Activated CD8-positive, alpha-beta memory T cell treated with anti-CD3 and anti-CD28 coated beads for 1 hour (primary cell): ENCODE measurements at places on chromosomes 12 and 14.

GRCh38 chr14:77342726-77343397 lies 22.0 kb downstream of the GSTZ1 start:
- DNase-seq: no peak

GRCh38 chr14:96082420-96083300 lies 43.5 kb downstream of the C14orf132 start:
- no peak for DNase-seq

GRCh38 chr12:131087302-131087818 lies 133.7 kb downstream of the ADGRD1 start:
- DNase-seq: no peak

GRCh38 chr12:10957741-10958140 lies 18.7 kb upstream of the TAS2R14 start:
- no peak for DNase-seq

DNA sequence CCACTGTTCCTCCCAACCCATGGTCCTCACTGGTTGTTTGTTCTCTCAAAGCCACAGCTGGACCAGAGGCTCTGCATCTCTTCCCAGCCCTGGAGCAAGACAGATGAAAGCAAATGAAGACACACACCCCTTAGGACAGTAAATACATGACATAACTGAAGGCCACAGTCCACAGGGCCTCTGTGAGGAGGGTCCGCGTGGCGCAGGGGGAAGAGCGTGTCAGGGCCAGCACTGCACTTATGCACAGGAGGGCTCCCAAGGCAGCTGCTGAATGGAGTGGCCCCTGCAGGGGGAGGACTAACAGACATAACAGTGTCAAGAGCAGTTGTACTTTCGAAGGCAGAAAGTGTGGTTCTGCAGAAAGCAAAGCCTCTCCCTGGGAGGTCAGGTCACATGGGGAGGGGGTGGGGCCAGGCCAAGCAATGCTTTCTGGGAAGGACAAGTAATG lies 79.9 kb downstream of the CHGA start:
- no peak for DNase-seq

- DNase-seq: no peak
Observed at GRCh38 chr14:89747126-89747525, 207.4 kb downstream of the EFCAB11 start.

- no peak for DNase-seq
Observed at GRCh38 chr14:36214476-36215216, 38.1 kb upstream of the PTCSC3 start.

DNA sequence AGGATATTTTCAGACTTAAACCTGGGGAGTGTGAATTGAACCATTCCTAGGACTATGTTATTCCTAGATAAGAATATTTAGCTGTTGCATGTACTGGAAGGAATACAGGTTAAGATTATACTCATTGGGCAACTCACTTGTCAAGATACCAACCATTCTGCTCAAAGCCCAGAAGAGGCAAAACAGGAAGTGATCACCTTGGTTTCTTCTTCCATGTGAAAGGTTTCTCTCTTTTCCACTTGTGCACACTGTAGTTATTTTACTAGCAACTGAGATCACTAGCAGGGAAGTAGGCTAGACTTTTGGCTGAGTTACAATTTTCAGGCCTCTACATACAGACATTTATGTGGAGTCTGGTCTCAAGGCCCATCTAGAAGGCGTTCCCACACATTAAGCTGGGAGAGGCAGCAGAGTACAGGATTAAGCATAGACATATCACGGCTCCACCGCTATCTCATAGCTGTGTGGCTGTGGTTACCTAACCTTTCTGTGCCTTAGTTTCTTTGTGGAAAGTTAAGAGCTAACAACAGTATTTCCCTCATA lies 83.9 kb upstream of the FERMT2 start:
- DNase-seq: no peak

- DNase-seq: no peak
Observed at GRCh38 chr12:52798671-52799504, 3.0 kb upstream of the KRT3 start.

GRCh38 chr14:100108042-100108825 lies 43.0 kb downstream of the EVL start:
- DNase-seq: peak; percentile 82

- no peak for DNase-seq
Observed at GRCh38 chr14:96176811-96177211, 27.8 kb upstream of the BDKRB2 start.

GRCh38 chr12:131795690-131796410 lies 32.3 kb upstream of the MMP17 start:
- DNase-seq: no peak

DNA sequence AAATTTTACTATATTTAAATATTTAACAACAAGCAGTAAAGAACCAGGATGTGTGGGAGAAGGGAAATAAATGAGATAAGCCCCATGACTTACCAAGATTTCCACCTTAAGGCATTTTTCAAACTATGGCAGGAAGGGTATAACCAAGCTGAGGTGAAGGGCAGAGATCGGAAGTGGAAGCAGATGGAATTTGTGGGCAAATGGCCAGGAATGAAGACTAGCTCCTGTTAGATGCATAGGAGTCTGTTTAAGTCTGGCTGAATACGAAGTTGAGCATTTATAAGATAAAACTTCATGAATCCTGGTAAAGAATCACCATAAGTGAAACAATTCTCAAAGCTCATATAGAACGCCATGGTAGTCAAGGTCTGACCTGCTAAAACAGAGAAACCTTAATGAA lies 163.5 kb downstream of the DIO2 start:
- no peak for DNase-seq

DNA sequence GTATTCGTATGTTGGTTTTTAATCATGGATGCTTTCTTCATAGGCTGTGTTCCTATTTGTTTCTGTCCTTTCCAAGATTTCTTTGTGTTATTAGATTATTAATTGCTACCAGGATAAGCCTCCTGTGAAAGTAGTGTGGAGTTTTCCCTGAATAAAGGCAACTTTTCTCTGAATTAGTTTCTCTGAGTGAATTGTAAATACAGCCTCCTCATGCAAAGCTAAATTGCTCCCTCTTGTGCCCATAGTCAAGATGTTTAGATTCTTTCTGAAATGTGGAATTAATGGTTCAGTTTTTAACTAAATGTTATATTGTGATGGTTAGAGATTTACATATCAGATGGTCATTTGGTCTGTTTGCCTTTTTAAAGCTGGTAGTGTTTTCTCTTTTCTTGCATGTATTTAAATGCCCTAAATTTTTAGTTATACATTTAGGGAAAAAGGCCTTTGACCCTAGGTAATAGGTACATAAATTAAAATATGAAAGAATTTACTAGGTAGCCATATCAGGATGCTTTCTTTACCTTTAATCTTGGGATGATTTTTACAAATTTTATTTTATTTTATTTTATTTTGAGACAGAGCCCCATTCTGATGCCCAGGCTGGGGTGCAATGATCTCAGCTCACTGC lies 8.9 kb downstream of the APAF1 start:
- no peak for DNase-seq

- DNase-seq: no peak
Observed at GRCh38 chr12:108547686-108548085, 13.3 kb downstream of the SART3 start.

DNA sequence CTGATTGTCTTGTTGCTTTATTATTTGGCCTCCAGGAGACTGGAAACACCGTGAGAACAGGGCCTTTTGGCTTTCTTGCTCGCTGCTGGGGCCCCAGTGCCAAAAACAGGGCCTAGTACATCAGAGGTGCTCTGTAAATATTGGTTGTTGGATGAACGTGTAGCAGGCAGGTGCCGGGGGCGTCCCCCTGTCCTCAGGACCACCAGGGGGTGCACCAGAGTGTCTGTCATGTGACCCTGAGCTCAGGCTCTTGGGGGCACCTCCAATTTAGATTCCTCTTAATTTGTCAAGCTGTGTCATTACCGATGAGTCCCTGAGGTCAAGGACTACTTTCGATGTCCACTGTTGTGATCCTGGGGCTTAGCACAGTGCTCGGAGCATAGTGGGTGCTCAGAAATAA lies 87.1 kb downstream of the ACACB start:
- no peak for DNase-seq

DNA sequence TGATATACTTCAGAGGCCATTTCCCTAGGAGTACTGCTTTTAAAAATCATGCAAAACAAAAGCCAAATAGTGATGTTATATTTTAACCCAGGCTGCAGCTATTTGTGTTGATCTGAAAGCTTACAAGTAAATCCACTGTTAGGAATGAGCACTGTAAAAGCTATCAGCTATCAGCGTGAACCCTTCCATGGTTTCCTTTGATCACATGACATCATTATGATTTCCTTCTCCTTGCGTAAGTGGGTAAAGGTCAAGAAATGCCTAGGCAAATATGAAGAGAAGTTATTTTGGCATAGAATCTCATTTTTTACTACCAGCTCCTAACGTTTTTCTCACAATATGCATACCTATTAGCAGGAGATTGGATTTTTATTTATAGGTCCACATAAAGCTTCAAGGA lies 48.6 kb upstream of the CATSPERB start:
- no peak for DNase-seq

DNA sequence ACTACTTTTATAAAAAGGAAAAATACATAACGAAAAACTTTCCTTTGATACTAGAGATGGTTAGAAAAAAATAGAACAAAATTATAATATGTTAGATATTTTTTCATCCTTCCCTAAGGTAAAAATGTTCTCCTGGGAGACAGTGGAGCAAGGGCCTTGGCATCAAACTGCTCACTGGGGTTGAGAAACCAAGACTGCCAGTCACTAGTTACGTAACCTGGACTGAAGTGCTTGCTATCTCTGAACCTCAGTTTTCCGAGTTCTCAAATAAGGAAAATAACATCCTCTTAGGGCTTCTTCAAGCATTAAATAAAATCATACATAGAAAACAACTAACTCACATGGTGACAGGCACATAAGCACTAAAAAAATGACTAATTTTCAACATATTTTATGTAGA lies 48.2 kb upstream of the FRMD6 start:
- no peak for DNase-seq

DNA sequence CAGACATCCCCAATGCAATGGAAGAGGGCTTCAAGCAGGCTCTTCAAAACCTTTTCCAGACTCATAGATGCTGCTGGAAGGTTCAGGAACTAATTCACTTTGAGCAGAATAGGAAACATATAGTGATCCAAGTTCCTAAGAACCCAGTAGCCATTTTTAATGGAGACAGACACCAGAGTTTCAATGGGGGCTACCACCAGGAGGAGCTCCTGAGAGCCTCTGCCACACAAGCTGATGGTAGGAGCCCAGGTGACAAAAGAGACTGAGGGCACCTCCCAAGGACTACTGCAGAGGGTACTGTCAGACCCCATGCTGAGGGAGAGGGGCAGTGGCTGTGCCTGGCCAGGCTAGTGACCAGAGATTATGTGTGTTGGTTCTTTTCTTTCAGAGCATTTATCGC lies 45.9 kb downstream of the IFNG start:
- no peak for DNase-seq

- no peak for DNase-seq
Observed at GRCh38 chr12:102487226-102487625, 6.9 kb upstream of the IGF1 start.

DNA sequence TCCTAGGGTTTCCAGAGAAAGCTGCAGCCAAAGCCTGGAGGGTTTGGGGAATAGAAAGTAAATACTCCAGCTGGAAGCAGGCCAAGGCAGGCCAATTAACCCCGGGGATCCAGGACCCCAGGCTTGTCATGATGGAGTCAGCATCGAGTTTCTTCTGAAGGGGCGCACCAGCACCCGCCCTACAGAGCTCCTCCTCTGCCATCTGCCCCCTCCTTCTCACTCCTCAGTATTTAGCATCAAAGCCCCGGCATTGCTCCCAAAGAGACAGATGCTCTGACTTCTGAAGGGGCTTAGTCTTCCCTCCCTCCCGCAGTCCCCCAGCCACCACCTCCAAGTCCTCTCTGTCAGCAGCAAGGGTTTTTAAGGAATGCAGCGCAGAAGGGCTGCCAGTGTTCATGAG lies 285.1 kb upstream of the NOS1 start:
- no peak for DNase-seq

GRCh38 chr14:93030761-93031160 lies 85.0 kb downstream of the ITPK1 start:
- no peak for DNase-seq

DNA sequence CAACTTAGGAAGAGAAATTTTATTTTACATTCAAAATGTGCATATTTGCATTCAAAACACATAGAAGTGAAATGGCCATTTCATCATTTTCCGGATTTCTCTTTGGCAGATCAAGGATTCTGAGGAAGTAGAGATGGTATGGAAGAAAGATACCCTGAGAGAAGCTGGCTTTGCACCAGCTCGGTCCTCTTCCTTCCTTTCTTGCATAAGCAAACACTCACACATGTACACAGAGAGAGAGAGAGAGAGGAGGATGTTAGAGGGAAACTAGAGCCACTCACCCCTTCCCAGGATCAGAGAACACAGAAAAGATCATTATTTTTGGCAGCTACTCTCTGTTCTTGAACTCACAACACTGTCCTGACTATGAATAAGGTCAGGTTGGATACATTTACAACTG lies 15.6 kb upstream of the PLEKHD1 start:
- no peak for DNase-seq

- no peak for DNase-seq
Observed at GRCh38 chr12:110821917-110822316, 24.9 kb upstream of the CCDC63 start.
